Activated CD4-positive, alpha-beta T cell treated with anti-CD3 and anti-CD28 coated beads for 1 hour (primary cell): ENCODE measurements at places on chromosomes 7 and 10.

GRCh38 chr10:8116474-8116873 is 62.0 kb downstream of the GATA3 start:
- DNase-seq = no peak

GRCh38 chr7:150370612-150371071 is 2.0 kb downstream of the REPIN1 start:
- DNase-seq = no peak

- DNase-seq = no peak
Observed at GRCh38 chr10:104322416-104322782, 15.9 kb downstream of the ITPRIP start.

DNA sequence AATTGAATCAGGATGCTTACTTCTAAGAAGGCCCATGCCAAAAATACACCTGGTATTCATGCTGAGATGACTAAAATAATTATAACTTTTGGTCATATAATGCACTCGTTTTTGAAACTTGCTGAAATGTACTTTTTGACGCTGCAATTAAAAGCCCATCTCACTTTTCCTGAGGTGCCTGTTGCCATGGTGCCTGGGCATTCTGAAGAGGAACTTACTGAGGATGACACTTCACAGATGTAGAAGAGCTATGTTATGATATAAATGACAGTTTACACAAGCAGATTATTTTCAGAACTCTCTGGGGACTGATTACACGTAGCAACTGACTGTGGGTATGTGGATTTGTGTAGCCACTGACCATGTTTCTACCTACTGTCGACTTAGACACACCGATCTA is 182.4 kb downstream of the TPK1 start:
- DNase-seq = no peak

- DNase-seq = no peak
Observed at GRCh38 chr7:126682176-126682575, 570.6 kb downstream of the GRM8 start.

- no peak for DNase-seq
Observed at GRCh38 chr10:82742478-82742877, 867.5 kb downstream of the NRG3 start.

- no peak for DNase-seq
Observed at GRCh38 chr7:74535951-74536356, 82.2 kb downstream of the GTF2IRD1 start.

GRCh38 chr7:30928254-30928872 is 16.7 kb downstream of the AQP1 start:
- peak; percentile 1 for DNase-seq

DNA sequence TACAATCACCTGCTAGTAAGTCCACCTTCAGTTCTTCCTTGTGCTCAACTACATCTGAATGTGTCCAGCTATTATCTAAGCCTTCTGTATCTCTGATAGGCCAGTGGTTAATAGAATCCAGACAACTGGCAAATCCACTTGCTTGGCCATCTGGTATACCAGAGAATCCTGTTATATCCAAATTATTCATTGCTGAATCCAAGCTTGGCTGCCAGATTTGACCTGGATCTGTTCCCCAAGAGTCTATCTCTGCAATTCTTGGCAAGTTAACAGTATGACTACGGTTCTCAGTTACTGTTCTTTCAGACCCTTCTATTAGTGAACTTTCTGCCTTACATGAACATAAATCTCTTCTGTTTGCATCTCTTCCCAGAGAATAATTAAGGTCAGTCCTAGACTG is 154.6 kb upstream of the TARP start:
- no peak for DNase-seq

- no peak for DNase-seq
Observed at GRCh38 chr7:117202511-117202910, 120.3 kb downstream of the WNT2 start.
